ENCODE measurements at places on chromosomes 12 and 14.

DNA sequence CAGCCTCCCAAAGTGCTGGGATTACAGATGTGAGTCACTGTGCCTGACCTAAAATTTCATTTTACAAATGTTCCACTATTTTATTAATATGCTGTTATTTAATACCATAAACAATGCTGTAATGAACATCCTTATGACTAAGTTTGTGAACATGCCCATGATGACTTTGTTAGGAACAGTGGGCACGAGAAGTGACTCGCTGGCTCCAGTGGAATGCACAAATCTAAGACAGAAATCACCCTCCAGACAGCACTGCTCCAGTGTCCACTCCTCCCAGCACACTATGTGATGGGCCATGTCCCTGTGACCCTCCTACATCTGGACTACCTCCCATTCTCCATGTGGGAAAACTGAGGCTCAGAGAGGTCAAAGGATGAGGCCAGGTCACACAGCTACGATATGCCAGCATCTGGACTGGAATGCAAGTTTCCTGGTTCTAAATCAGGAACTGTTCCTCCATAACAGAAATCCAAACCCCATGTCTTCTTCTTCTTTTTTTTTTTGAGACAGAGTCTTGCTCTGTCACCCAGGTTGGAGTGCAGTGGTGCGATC, 57.9 kb downstream of the GPR68 start:
- DNase-seq, result peak; percentile 47

GRCh38 chr14:100104523-100105300, 39.5 kb downstream of the EVL start:
- DNase-seq, result peak; percentile 47

DNA sequence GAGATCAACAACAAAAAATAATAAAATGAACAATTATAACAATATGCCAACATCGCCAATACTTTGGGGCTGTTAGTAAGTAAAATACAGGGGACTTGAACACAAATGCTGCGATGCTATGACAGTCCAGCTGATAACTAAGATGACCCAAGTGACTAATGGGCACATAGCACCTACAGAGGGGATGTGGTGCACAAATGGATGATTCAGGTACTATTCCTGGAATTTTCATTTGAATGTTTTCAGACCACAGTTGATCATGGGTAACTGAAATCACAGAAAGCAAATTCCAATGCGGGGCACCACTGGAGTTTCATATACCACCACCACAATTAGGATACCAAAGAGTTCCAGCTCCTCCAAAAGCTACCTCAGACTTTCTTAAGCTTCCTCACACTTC, 82.9 kb downstream of the RCOR1 start:
- no peak for DNase-seq

- peak; percentile 74 for DNase-seq
Measured at GRCh38 chr12:48936379-48936979, 11.2 kb upstream of the FKBP11 start.

DNA sequence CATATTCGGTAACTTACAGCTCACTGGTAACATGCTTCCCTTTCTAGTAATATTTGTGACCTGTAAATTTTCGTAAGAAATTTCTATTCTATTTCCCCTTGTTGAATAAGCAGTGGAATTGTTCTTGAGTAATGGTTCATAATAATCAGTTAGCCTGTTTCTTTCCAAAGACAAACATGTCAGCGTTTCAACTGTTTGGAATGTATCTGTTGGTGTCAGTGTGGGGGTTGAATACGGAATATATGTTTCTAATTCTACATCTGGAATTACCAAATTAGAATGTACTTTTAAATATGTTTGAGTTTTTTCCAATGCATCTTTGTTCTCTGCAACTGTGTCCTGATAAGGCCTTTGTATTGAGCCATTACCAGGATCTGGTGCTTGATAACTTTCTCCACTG, 2.0 kb downstream of the BBS10 start:
- peak; percentile 69 for DNase-seq

DNA sequence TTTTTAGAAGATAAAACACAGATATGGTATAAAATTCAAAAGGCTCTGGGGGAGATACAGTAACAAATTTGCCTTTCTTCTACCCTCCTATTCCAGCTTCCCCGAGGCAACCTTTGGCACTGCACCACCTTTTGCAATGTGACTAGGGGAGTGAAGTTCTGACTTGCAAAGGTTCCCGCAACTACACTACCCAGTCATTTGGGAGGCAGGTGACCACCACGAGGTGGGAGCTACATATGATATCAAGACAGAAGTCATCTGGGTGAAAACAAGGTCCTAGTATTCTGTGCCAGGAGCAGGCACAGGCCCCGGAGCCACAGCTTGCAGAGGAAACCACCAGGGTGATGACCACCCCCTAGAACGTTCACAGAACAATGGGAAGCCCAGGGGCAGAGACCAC, 141.5 kb downstream of the TTC7B start:
- no peak for DNase-seq

DNA sequence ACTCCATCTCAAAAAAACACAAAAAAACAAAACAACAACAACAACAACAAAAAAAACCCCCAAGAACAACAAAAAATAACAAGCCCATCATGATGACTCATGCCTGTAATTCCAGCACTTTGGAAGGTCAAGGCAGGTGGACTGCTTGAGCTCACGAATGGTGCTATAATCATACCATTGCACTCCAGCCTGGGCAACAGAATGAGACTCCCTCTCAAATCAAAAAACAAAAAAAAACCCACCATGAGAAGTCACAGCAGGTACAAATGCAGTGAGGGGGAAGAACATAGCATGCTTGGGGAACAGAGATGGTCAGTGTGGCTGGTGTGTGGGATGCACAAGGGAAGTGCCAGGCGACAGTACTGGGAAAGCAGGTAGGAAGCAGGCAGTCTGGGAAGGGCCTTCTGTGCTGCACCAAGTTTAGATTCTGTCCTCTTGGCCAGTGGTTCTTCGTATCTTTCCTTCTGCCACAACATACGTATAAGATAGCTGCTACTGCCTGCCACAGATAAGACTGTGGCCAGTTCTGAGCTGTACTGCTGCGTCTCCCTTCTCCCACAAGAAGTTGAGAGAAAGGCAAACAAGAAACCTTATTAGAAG, 28.0 kb downstream of the ATG14 start:
- DNase-seq, result no peak

DNA sequence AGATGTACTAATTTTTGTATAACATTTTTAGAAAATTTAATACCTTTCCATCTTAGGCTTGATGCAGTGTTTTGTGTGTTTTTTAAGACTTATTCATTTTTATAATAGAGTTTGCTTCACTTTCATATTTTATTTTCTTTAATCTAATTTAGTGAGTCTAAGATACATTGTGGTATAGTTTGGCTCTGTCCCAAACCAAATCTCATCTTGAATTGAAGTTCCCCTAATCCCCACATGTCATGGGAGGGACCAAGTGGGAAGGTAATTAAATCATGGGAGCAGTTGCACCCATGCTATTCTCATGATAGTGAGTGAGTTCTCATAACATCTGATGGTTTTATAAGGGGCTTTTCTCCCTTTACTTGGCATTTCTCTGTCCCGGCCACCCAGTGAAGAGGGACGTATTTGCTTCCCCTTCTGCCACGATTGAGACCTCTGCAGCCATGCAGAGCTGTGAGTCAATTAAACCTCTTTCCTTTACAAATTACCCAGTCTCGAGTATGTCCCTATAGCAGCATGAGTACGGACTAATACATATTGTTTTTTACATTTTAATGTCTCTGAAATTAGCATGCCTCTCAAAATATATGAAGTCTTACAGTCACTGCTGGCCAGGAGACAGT, 34.9 kb downstream of the GABARAPL1 start:
- DNase-seq, result no peak

GRCh38 chr12:110912263-110912662, 8.1 kb downstream of the MYL2 start:
- no peak for DNase-seq

GRCh38 chr12:109804820-109805761, 28.1 kb downstream of the TRPV4 start:
- DNase-seq, result peak; percentile 47

- no peak for DNase-seq
Measured at GRCh38 chr12:19856389-19856788, 417.1 kb downstream of the AEBP2 start.

GRCh38 chr12:49578471-49579112, 10.7 kb upstream of the MCRS1 start:
- no peak for DNase-seq

DNA sequence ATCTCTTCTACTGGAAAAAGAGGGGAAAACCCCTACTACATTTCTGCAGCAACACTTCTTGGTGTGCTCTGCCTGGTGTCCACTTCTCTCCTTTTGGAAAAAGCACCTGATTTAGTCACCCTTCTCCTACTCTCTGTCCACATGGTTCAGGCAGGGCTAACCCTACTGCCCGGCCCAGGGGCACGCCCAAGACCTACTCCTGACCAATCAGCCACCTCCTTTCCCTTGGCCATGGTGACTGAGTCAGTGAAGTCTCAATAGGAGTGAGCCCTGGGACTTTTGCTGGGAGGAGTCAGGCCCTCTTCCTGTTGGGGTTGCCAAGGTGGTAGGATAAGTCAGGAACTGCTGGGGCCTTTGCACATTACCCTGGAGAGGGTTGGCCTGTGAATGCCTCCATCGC, 52.5 kb upstream of the MYL2 start:
- DNase-seq, result no peak

- peak; percentile 71 for DNase-seq
Measured at GRCh38 chr14:85529803-85530574, at the start of gene FLRT2. Gene FLRT2, plus strand, starts transcription at chr14:85530144. Its CDS starts 91,371 bp downstream, at chr14:85621515.

DNA sequence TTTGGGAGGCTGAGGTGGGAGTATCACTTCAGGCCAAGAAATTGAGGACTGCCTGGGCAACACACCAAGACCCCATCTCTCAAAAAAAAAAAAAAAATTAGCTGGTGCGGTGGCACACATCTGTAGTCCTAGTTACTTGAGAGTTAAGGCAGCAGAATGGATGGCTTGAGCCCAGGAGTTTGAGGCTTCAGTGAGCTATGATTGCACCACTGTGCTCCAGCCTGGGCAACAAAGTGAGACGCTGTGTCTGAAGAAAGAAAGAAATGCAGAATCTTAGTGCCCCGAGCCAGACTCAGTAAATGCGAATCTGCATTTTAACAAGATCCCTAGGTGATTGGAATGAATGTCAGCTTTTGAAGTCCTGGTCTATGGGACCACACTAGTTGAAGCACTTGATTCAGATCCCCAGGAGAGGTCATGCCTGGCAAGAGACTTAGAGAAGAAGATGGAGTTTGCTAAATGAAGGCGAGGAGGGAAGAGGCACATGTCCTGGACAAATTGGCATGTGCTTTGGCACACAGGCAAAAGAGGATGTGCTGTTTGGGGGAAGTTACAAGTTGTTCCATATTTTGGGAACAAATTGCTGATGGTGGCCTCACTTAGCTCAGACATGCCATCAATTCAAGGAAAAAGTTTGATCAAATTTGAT, 56.6 kb downstream of the DRAM1 start:
- DNase-seq, result no peak

DNA sequence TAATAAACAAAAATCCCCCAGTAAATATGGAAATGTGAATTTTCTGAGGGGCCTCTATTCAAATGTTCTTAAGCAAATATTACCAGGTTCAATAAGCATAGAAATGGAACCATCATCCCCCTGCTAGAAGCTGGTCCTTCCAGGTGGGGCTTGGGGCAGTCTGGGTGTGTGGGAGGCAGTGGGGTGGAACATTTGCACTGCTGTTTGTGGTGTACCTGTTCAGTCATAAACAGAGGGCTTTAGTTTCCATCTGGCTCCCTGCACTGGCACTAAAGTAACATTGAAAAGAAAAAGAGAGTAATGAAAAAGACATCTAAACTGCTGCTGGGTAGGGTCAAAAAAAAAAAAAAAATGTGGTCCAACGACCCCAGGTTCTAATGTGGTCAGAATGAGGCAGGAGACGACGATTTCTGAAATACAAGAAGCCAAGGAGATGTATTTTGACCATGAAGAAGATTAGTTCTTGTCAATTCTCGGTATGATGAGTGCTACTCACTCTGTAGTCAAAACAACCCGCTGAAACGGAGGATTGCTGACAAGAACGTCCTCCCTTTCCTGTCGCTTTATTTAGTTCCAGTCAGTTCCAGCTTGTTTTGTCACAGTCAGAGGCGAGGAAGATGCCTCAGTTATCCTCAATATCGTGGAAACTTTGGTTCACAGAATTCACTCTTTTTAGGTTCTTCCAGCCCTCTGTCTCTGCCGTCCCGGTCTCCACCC, 44.2 kb upstream of the MANSC4 start:
- DNase-seq, result no peak

DNA sequence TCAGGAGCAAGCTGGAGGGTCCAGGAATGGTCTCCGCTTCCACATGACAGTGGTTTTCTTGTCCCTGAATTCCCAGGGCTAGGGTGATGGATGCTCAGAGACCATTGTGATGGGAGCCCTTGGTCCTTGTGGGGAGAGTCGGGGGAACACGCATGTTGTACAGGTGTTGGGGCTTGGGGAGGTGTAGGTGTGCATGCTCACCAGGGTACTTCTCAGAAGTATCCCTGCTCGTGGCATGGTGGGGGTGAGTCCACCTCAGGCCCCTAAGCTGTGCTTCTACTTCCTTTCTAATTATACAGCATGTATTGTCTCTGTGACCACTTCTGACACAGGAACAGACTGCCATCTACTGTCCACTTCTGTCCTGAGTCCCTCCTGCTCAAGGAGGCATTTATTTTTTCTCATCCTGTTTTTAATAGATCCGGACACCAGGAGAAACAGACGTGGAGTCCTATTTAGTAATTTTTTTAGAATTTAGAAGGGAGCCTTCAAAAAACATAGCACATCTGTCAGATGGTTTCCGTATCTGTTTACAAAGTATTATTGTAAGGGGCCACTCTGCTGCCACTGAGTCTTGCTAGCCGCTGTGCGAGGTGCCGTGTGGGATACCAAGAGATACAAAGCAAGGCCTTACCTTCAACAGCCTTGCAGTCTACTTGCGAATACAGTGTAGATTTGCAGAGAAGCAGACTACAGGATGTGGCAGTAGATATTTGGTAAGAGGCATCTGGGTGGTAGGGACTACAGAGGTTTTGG, 10.5 kb downstream of the NTF3 start:
- DNase-seq, result peak; percentile 37

DNA sequence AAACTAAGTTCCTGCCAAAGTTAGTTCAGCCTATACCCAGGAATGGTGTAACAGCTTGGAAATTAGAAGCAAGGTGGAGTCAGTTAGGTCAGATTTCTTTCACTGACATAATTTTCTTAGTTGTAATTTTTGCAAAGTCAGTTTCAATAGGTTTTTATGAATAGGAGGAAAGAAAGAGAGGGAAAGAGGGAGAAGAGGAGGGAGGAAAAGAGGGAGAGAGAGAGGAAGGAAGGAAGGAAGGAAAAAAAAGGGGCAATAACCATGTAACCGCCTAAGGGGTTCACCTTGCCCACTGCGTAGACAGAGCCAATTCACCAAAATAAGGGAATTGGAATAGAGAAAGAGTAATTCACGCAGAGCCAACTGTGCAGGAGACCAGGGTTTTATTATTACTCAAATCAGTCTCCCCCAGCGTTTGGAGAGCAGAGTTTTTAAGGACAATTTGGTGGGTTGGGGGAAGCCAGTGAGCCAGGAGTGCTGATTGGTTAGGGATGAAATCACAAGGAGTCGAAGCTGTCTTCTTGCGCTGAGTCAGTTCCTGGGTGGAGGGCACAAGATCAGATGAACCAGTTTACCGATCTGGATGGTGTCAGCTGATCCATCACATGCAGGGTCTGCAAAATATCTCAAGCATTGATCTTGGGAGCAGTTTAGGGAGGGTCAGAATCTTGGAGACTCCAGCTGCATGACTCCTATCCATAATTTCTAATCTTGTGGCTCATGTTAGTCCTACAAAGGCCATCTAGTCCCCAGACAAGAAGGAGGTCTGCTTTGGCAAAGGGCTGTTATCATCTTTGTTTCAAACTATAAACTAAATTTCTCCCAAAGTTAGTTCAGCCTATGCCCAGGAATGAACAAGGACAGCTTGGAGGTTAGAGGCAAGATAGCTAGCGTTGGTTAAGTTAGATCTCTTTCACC, 126.0 kb upstream of the AMIGO2 start:
- no peak for DNase-seq
